ENCODE measurements at places on chromosomes 13 and 19.

GRCh38 chr19:4077007-4077374 is 10.3 kb upstream of the ZBTB7A start:
- no peak for DNase-seq

DNA sequence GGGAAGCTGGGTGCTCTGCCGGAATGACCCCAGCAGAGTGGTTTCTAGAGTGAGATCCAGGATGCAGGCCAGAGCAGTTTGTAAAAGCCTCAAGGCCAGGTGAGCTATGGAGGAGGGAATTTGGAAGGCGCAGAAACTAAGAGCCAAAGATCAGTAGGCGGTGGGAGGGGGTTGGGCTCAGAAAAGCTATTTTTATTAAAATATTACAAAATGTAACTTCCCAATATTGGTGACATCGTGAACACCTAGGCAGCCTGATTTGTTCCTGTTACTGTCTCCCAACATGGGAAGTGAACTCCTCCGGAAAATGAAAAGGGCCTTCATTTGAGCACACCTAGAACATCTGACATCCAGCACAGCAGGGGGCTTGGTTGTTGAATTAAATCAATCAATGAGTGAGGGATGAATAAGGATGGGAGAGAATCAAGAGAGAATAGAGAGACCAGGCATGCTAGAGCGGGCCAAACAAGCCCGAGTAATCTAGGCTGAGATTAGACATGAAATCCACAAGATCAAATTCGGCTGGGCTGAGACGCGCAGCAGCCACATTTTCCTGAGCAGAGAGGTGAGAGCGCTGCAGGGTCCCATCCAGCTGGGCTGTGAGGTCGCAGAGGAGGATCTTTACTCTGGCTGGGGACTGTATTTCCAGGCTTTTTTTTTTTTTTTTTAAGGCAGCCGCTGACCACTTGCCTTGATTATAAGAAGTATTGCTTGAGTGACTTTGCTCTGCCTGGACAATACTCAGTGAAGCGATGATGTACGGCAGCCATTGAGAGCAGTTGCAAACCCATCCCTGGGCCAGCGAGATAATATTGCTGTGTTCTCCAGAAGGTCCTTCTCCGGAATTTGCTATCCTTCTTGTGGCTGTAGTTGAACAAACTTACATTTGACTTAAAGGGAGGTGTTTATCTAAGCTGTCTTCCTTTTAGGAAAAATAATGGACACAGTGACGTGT is 178.0 kb upstream of the KL start:
- DNase-seq, result no peak

- DNase-seq, result no peak
These were observed 19.7 kb downstream of the KPNA3 start for GRCh38 chr13:49772828-49773227.

DNA sequence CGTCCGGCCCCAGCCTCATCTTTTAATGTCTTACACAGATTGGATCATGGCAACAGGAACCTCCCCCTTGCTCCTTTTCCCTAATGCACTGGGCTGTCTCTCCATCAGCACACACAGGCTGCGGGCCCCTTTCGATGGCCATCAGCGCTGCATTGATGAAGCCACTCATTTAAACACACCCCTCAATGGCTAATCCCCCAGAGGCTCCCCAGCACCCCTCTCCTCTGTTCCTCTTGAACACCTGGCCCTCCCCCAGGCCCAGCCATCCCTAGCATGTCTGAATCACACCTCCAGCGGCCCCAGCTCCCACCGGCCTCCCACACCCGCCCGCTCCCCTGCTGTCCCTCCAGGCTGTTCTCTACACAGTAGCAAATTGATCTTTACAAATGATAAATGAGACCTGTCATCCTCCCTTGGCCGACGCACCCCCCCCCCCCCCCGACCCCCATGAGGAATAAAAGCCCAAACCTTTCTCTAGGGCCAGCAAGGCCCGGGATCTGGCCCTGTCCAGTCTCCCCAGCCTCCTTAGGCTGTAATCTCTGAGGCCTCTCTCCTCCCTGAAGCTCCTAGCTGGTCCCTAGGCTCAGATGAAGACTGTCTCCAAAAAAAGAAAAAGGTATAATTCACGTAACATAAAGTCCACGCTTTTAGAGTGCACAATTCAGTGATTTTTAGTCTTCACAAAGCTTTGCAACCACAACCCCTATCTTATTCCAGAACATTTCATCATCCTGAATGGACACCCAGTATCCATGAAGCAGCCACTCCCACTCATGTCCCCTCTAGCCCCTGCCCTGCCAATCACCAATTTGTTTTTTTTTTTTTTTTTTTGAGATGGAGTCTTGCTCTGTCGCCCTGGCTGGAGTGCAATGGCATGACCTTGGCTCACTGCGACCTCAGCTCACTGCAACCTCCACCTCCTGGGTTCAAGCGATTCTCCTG is 7.4 kb downstream of the RPL28 start:
- no peak for DNase-seq

GRCh38 chr19:34273121-34273520 is 18.8 kb downstream of the GARRE1 start:
- no peak for DNase-seq

DNA sequence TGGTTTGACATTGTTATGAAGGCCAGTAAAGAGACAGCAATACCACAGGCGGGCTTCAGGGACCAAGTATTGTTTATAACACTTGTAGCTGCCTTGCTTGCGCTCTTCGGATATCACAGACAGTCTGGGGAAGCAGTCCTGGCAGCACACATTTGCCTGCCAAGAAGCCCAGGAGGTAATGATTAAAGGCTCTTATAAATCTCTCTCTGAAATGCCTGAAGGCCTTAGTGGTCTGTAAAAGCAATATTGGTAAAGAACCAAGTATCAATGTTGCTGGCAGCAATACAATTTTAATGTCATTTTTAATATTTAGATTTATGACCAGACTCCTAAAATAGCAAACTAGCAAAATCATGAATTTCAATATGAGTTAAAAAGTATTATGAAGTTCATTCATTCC is 1312.4 kb downstream of the PCDH9 start:
- DNase-seq, result peak; percentile 35

DNA sequence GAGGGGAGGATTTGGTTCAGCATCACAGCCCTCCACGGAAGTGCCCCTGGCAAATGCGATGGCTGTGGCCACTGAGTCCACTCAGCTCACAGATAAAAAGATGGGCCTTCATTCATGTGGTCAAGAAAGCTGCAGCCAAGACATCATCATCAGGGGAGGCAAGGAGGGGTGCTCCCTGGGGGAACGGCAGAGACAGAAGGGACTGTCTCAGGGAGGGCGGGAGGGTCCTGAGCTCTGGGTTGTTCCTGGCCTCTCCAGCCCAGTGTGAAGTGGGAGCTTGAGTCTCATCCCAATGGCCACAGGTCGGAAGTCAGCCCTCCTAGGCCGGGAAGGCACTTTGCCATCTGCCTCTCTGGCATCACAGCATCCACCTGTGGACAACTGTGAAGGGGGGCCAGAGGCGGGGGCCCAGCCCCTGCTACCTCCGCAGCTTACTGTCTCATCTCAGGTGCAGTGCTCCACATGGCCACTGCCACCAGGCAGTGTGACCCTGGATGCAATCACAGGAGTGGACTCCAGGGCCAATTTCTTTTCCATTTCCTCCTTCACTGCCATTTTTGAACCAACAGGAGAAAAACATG is 137.8 kb upstream of the SOX1 start:
- no peak for DNase-seq

DNA sequence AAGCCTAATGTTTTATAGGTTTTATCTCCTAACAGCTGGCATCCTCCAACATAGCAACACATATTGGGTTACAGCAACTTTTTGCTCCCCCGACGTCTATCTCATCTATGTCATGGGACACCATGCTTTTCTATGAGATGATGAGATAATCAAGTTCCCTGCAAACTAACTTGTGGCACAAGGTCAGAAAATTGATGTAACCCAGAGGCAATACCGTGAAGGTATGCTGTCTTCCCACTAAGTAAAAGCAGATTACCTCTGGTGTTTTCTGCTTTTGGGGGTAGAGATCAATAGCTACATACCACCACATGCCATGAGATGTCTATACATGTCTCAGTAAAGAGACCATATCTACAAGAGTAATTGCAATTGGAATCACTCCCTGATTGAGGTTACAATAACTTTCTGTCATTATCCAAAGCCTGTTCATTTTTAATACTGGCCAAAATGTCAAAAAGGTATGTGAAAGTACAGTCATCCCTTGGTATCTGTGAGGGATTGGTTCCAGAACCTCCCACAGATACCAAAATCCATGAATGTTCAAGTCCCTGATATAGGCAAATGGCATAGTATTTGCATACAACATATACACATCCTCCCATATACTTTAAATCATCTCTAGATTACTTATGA is 131.3 kb downstream of the CYSLTR2 start:
- no peak for DNase-seq

DNA sequence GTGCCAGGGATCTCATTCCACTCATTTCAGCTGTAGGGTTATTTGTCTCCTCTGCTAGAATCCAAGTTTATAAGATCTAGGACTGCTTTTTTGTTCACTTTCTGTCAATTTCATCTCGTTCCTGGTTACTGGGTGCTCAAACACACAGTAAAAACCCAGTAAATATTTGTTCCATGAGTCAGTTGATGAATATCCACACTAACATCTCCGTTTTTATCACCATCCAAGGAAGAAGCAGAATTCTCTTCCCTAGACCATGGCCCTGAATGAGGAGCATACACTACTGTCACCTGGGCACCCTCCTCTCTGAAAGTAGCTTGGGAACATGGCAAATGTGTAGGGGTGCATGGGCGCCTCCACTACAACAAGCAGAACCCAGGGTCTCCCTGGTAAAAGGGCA is 390.8 kb downstream of the FOXO1 start:
- DNase-seq, result peak; percentile 34

GRCh38 chr13:110057052-110057451 is 249.9 kb downstream of the COL4A1 start:
- DNase-seq, result no peak

DNA sequence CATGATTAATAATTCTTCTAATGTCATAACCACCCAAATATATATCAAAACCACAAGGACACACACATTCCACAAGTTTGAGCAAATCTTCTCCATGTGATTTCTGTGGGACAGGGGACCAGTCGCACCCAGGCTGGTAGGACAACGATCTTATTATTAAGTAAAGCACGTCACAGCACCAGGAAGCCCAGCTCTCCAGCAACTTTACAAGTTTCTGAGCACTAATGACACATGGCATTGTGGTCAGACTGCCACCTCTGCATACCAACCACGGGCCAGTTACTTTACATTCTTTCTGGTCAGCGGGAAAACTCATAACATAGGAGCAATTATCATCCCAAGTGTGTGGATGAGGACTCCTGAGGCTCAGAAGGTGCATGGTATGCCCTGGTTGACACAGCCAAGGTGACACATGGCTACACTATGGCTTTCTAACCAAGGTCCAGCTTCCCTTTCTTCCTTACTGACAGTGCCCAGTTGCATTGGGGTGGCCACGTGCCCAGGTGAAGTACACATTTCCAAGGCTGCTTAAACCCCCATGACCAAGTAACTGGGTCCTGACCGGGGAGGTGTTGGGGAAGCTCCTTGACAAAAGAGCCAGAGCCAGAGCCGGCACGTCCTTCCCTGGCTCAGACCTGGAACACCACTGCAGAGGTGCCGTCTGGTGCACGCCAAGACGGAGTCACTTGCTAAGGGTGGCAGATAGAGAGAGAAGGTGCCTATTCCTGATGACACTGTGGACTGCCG is 27.4 kb downstream of the LATS2 start:
- no peak for DNase-seq

DNA sequence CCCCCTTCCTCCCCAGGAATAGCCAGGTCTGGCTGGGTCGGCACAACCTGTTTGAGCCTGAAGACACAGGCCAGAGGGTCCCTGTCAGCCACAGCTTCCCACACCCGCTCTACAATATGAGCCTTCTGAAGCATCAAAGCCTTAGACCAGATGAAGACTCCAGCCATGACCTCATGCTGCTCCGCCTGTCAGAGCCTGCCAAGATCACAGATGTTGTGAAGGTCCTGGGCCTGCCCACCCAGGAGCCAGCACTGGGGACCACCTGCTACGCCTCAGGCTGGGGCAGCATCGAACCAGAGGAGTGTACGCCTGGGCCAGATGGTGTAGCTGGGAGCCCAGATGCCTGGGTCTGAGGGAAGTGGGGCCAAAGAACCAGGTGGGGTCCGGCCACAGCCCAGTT is 3.2 kb downstream of the KLK2 start:
- no peak for DNase-seq

DNA sequence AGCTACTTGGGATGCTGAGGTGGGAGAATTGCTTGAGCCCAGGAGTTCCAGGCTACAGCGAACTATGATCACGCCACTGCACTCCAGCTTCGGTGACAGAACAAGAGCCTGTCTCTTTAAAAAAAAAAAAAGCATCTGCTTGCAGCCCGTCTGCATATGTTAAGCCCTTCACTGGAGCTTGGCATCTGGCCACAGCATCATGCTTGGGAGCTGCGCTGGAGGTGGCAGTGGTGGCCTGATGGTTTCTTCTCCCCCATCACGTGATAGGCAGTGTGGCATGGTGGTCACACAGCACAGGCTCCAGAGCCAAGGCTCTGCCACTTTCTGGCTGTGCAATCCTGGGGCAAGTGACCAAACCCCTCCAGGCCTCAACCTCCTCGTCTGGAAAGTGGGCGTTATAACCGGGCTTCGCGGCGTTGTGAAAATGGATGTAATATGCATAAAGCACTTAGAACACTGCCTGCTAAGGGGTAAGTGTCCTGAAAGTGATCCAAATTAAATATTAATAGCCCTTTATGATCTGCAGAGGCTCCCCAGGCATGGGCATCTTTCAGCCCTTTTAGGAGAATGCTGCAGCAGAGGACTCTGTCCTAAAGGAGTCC is 24.4 kb downstream of the MARK4 start:
- no peak for DNase-seq

DNA sequence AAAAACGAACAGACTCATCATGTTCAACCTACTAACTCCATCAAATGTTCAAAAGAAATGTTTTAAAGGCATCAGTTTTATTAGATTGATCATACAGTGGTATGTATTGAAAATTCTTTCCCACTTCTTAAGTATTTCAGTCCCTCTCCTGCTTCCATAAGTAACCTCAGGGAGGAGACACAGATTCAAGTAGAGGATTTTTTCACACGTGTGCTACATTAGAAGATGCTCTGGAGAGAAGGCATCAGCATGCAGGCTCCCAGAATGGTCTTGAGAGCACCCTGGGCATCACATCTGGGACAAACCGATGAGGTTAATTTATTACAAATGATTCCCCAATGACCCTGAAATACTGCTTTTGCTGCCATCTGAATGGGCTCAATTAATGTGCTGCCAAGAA is 3.6 kb downstream of the GPR12 start:
- DNase-seq, result no peak

GRCh38 chr13:111245576-111246384 is 74.7 kb upstream of the TEX29 start:
- peak; percentile 63 for DNase-seq

GRCh38 chr13:67619351-67619994 is 389.3 kb upstream of the PCDH9 start:
- DNase-seq, result no peak
